Activated CD4-positive, CD25-positive, alpha-beta regulatory T cell treated with anti-CD3 and anti-CD28 coated beads, Interleukin-2, amount 50 U/mL, for 24 hours (primary cell): ENCODE measurements at places on chromosomes 1 and 21.
A peak's percentile ranks its signal among the peaks of the same experiment; 100 is the strongest.

DNA sequence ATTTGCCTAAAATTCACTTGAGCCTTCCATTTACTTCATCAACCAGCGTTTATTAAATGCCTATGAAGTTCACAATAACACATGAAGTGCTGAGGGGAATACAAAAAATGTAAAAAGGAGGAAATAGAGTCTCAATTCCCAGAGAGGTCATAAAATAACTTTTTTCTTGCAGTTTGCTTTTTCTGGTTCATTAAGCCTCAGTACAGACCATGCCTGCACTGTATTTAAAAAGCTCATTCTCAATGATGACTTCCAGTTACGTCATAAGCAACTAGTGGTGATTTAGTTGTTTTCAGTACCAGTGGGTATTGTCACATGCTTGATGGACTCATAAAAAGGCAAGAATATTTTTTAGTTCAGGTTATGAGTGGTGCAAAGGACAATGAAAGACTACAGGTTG, 160.1 kb upstream of the UBE2U start:
- no peak for ATAC-seq

DNA sequence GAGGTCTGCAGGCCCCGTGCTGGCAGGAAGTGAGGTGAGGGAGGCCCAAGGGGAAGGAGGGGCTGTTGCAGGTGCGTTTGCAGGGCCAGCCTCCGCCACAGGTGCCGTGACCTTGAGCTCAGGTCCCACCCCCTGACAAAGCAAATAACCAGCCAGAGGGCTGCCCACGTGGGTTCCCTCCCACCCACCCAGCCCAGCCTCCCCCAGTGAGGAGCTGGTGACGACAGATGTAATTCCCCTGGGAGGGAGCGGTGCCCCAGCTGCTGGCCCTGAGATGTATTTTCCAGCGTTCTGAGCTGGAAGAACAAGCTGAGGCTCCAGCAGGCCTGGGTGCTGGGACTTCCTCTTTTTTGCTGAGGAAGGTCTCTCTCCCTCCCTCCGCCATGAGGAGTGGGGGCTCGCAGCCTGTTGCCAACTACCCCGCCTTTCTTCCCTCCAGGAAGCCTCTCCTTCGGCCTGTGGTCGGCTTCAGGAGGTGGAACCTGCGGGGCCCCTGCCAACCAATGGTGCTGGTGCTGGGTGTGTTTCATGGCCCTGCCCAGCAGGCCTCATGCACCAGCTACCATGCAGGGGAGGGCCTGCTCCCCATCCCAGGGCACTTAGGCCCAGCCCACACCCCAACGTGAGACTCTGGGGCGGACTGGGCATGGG, 153.2 kb downstream of the PRDM16 start:
- ATAC-seq: no peak

DNA sequence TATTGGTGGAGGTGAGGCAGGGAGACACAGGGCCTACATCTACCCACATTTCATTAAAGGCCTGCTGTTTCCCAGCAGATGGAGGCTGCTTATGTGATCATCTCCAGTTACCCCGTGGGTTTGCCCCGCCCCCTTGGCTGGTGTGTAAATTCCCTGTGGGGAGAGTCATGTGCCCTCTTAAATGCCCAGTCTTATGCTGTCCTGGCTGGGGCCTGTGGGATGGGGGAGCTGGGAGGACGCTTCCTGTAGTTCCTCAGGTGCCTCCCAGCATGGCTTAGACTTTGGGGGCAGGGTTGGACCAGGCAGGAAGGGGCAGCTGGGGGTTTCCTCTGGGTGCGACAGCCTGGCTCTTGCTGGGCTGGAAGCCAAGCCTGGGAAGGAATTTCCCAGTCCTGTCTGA, 15.5 kb upstream of the CITED4 start:
- ATAC-seq: no peak

DNA sequence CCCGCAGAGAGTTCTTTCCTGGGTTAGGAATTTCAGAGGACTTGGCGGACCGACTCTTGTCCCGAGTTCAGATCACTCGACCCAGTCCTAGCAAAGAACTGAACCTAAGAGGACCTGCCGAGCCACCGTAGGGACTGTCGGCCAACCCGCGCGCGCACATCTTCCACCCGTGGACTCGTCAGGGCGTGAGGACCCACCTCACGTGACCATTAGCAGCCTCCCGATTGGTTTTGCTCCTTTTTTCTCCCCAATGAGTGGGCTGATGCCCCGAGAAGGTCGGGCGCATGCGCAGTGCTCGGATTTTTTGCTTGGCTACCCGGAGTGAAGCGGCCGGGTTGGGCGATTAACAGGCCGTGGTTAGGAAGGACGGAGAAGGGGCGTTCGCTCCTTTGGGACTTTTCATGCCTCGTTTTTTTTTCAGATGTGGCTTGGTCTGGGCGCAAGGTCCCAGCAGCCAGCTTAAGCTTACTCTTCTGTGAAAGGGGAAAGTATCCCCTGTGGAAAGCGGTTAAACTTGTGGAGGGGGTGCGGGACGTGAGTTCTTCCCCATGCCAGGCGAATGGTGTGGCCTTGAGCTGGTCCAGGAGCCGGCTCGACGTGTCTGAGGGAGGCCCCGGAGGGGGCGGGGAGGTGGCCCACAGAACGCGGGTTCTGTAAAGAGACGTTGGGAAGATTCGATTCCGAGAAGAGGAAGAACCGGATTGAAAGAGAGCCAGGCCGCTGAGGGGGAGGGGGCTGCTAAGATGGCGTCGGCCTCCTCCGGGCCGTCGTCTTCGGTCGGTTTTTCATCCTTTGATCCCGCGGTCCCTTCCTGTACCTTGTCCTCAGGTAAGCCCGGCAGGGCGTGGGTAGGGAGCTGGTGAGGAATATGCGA, at the start of gene PIP5K1A:
Gene PIP5K1A, plus strand, starts transcription at position 299 of the 874 bp plus-strand sequence. Its CDS starts 445 bp downstream, at position 744.
- peak; percentile 95 for ATAC-seq

- peak; percentile 64 for ATAC-seq
Measured at GRCh38 chr1:152182944-152183361, 23.9 kb upstream of the RPTN start.

DNA sequence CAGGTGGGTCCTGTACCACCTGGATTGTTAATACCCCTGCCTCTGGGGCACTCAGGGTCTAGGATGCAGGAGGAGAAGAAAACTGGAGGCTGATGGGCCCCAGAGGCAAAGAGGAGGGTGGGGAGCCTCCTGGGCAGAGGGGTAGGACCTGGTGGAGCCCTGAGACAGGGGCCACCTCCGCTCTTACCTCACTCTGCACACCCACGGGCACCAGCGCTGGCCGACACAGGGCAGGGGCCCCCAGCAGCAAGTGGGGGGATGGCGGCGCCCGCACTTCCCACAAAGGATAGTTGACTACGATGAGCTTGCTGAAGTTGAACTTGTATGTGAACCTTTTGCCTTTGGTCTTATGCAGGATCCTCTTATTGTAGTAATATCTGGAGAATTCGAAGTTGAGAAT, 1.1 kb downstream of the ETV3L start:
- no peak for ATAC-seq

DNA sequence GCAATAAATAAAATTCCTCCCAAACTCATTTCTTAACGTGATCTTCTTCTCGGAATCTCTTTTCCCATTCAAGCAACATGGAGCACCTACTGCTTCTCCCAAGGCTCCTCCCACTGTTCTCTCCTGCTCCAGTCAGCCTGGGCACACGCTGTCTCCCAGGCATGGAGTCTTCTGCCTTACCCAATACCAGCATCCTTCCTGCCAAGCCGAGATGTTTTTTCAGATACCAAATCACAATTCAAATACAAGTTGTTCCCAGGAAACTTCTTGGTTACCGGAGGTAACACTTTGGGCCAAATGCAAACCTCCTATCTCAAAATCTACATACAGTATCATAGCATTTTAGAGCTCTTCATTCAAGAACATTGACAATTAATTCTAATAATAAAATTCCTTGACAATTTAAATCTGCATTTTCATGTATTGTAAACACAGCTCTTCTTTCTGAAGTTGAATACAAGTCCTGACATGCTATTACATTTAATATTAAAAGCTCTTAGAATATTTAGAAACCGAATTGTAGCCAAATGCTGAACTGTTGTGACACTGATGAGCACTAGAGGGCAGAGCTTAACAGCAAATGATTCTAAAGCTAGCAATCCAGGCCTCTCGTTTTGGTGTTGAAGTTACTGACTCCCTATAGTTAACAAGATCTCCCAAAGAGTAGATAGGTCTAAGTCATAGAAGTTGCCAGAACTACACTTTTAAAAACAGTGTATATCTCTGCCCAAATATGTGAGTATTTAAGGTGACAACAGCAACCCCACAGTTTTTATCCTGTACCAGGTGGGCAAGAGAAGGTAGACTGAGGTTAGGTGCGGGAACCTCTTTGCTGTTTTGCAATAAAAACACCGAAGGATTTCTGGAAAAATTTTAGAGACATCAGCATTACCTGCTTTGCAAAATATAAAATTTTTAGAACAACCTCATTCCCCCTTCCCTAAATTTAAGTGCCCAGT, 52.3 kb downstream of the BCAR3 start:
- peak; percentile 49 for ATAC-seq

- ATAC-seq: no peak
Measured at GRCh38 chr1:147648933-147649332, 21.4 kb downstream of the ACP6 start.

DNA sequence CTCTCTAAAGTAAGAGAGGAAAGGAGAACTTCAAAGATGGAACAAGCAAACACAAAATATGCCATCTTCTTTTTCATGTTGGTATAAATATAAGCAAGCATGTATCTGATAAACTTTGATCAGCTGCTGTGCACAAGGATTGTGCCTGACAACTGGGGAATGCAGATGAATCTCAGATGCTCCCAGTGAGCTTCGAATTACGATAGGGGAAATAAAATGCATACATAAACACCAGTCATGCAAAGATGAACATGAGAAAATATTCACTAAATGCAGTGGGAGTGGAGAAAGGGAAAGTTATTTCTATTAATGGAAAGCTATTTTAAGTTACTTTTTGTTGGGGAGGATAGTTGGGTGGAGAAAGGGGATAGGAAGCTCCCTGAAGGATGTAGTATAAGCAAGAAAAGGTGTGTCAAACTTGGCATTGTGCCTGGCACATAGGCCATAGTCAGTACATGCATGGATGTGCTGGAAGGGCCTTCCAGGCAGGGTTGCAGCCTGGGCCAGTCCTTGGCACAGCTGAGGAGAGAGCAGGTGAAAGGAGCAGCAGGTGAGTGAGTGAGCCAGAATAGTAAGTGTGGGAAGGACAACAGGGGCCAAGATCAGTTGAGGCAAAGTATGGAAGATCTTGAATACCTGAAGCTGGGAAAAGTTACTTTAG, 57.8 kb upstream of the PGD start:
- ATAC-seq: no peak
